ENCODE measurements at places on chromosomes 2 and 18. TPM values are rescaled to one million over a fixed set of nuclear protein-coding genes. Genes with fewer than 3 reads are reported as not detected.
A peak's percentile ranks its signal among the peaks of the same experiment; 100 is the strongest.

Gene DQX1
- polyA plus RNA-seq: 0.32 TPM

Gene KLHL30
- 0.14 TPM for polyA plus RNA-seq

Gene SP110
- 13.7 TPM for polyA plus RNA-seq

Gene TRABD2A
- 0.65 TPM for polyA plus RNA-seq

Gene ALPG
- polyA plus RNA-seq: 0.13 TPM

DNA sequence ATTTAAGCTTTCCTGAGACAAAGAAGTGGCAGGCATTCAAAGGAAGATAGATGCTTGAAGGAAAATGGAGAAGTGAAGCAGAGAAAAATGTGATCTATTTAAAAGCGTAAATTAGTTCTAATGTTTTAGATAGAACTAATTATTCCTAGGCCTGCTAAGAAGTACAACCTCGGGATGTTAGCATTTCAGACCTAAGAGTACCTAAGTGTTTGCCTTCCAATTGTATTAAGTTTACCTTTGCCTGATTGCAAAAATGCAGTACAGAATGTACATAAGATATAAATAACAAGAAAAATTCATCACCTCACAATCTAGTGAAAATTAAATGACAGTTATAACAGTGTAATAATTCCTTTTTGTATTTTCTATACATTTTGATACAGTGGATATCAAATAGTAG is 71.1 kb upstream of the HNMT start:
- no peaks in the 10 kb centered on the region for H3K36me3 ChIP-seq
- DNase-seq: no peak
- H3K4me3 ChIP-seq: no peak overlapping the region
- no peaks in the 10 kb centered on the region for H3K27me3 ChIP-seq
- no peak overlapping the region for H3K27ac ChIP-seq

GRCh38 chr2:239951129-239951734 is 73.9 kb downstream of the NDUFA10 start:
- DNase-seq: no peak
- H3K27ac ChIP-seq: no peak overlapping the region
- no peak overlapping the region for H3K4me3 ChIP-seq

DNA sequence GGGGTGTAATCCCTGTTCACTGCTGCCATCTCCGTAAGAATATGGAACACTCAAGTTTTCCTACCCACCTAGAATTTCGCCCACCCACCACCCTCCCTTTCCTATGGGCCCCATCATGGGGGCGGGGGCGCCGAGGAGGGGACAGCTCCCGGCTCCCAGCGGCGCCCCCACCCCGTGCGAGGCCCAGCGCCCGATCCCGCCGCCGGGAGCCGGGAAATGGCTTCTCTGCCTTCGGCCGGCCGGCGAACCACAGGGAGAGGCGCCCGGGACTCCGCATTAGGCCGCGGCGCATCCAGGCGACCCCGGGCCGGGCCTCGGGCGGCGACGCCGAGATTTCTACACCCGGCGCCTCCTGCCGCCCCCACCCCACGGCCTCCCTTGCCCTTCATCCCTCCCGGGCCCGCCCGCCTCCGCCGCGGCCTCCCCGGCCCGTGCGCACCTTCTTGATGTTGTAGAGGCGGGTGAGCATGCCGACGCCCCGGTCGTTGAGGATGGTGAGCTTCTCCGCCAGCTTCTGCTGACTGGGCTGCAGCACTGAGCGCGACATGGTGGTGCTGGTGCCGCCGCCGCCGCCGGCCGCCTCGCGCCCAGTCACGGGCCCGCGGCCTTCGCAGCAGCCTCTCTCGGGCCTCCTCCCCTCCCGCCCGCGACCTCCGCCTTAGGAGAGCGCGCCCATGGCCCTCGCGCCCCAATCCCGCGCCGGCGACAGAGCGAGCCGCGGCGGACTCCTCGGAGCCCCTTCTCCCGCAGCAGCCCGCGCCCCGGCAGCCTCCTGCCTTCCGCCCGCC is 510 bp downstream of the NCKAP1 start:
- H3K4me3 ChIP-seq: peak overlapping the region; percentile 61
- H3K36me3 ChIP-seq: no peaks in the 10 kb centered on the region
- H3K27ac ChIP-seq: peak overlapping the region; percentile 84
- no peaks in the 10 kb centered on the region for H3K27me3 ChIP-seq
- peak; percentile 36 for DNase-seq

- no peaks in the 10 kb centered on the region for H3K4me1 ChIP-seq
- no peak overlapping the region for H3K4me3 ChIP-seq
- no peaks in the 10 kb centered on the region for H3K27me3 ChIP-seq
- no peak for DNase-seq
- no peaks in the 10 kb centered on the region for H3K36me3 ChIP-seq
- H3K27ac ChIP-seq: no peak overlapping the region
Measured at GRCh38 chr2:171225302-171225980, 64.7 kb upstream of the TLK1 start.

DNA sequence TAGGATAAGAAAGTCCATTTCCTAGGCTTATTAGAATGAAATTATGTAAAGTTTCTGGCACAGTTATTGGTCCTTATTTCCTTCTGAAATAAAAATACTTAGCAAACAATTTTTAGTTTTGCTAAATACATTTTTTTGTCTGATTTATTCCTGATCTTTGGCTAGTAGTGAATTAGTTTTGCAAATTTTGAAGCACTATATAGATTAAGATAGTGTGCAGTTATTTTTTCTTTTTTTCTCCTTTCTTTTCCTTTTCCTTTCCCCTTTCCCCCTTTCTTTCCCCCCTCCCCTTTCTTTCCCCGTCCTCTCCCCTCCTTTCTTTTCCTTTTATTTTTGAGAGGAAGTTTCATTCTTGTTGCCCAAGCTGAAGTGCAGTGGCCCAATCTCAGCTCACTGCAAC is 59.7 kb downstream of the BIRC6 start:
- H3K27ac ChIP-seq: no peak overlapping the region
- no peak overlapping the region for H3K4me3 ChIP-seq
- no peaks in the 10 kb centered on the region for H3K4me1 ChIP-seq

- no peak for DNase-seq
- H3K27ac ChIP-seq: no peak overlapping the region
- H3K27me3 ChIP-seq: no peaks in the 10 kb centered on the region
- H3K4me3 ChIP-seq: no peak overlapping the region
Measured at GRCh38 chr2:62971936-62972335, 78.7 kb upstream of the OTX1 start.

GRCh38 chr2:11679486-11680181 is 9.6 kb upstream of the NTSR2 start:
- no peaks in the 10 kb centered on the region for H3K36me3 ChIP-seq
- H3K4me1 ChIP-seq: peaks cover 44% of the 10 kb centered on the region
- peaks cover 6% of the 10 kb centered on the region for H3K27me3 ChIP-seq
- H3K27ac ChIP-seq: no peak overlapping the region
- no peak for DNase-seq
- H3K4me3 ChIP-seq: no peak overlapping the region

- H3K27ac ChIP-seq: no peak overlapping the region
- no peak overlapping the region for H3K4me3 ChIP-seq
- no peak for DNase-seq
- no peaks in the 10 kb centered on the region for H3K4me1 ChIP-seq
- H3K36me3 ChIP-seq: no peaks in the 10 kb centered on the region
- no peaks in the 10 kb centered on the region for H3K27me3 ChIP-seq
Measured at GRCh38 chr2:216590780-216591179, 42.4 kb upstream of the IGFBP2 start.

DNA sequence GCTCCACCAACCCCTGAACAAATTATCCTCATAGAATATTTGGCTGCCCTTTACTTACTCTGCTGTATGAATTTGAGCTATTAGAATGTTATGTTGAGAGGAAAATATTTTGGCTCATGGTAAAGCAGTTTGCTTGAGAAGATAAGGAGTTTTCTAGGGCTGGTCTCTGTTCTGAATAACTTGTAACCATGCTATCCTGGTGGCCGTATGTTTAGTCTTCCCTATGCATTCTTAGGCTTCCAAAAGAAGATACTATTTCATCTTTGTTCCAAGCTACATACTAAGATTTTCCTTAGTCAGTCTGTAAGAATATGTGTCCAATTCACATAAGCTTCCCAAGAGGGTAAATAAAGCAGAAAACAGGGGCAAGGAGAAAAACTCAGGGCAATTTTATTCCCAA is 1105.1 kb upstream of the PIK3C3 start:
- H3K36me3 ChIP-seq: no peaks in the 10 kb centered on the region
- no peak overlapping the region for H3K4me3 ChIP-seq

All from spinal cord (tissue), 10 donors.